ENCODE measurements at places on chromosomes 5 and 9. TPM values are rescaled to one million over a fixed set of nuclear protein-coding genes. Genes with fewer than 3 reads are reported as not detected.
A peak's percentile ranks its signal among the peaks of the same experiment; 100 is the strongest.

The SPZ1 gene
- not detected for total RNA-seq

The KIF4B gene
- 0.07 TPM for total RNA-seq

The RNF183 gene
- total RNA-seq, result not detected

The ITGA1 gene
- 2.8 TPM for total RNA-seq

The ADRA1B gene
- total RNA-seq, result not detected

The GAPT gene
- not detected for total RNA-seq

The GPR150 gene
- total RNA-seq, result not detected

The PDZD2 gene
- total RNA-seq, result 9.9 TPM

The ANGPTL2 gene
- 4.8 TPM for total RNA-seq

The PDGFRB gene
- total RNA-seq, result 3.9 TPM

GRCh38 chr9:112380102-112380824 is at the start of gene HSDL2:
HSDL2 (plus strand) TSS chr9:112380108; CDS start chr9:112380164, 56 bp downstream.
- H3K27ac ChIP-seq, result peak within 1 kb of the TSS; percentile 44
- H3K27me3 ChIP-seq, result no peaks in the 10 kb centered on the region
- H3K4me3 ChIP-seq, result peak within 1 kb of the TSS; percentile 93
- no peaks in the 10 kb centered on the region for H3K36me3 ChIP-seq

- no peaks in the 10 kb centered on the region for H3K27me3 ChIP-seq
- no peaks in the 10 kb centered on the region for H3K36me3 ChIP-seq
- H3K4me1 ChIP-seq, result no peaks in the 10 kb centered on the region
- no peak for DNase-seq
- H3K27ac ChIP-seq, result no peak overlapping the region
Measured at GRCh38 chr5:40405996-40406740, 273.5 kb upstream of the PTGER4 start.

DNA sequence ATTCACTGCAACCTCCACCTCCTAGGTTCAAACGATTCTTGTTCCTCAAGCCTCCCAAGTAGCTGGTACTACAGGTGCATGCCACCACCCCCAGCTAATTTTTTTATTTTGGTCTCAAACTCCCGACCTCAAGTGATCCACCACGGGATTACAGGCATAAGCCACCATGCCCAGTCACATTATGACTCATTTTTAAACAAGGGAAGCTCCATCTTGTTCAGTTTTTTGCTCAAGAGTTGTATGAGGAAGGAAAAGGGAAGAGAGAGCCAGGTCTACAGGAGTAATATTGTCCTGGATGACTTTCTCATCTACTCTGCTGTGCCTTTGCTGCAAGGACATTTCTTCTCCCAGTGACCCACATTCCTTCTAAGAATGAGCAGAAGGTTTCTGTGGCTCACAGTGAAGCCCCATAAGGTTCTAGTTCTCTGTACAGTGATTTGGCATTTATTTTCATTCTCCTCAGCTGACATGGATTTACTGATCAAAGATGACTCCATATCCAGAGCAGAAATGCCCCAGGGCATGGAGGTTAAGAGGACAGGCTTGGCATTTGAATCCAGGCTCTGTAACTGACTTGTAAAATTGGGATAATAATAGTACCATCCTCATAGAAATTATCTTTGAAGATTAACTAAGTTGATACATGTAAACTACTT is 153.5 kb downstream of the CDH6 start:
- H3K4me1 ChIP-seq, result no peaks in the 10 kb centered on the region
- no peak overlapping the region for H3K4me3 ChIP-seq
- no peaks in the 10 kb centered on the region for H3K27me3 ChIP-seq
- peaks cover 4% of the 10 kb centered on the region for H3K36me3 ChIP-seq

GRCh38 chr9:14021871-14022525 is 291.9 kb downstream of the NFIB start:
- no peak overlapping the region for H3K4me3 ChIP-seq
- no peak overlapping the region for H3K27ac ChIP-seq
- H3K27me3 ChIP-seq, result no peaks in the 10 kb centered on the region
- peaks cover under 1% of the 10 kb centered on the region for H3K4me1 ChIP-seq
- DNase-seq, result no peak

GRCh38 chr5:149839761-149840160 is 104.8 kb downstream of the PDE6A start:
- H3K27ac ChIP-seq, result no peak overlapping the region
- no peaks in the 10 kb centered on the region for H3K27me3 ChIP-seq
- H3K4me3 ChIP-seq, result no peak overlapping the region
- H3K4me1 ChIP-seq, result no peaks in the 10 kb centered on the region

DNA sequence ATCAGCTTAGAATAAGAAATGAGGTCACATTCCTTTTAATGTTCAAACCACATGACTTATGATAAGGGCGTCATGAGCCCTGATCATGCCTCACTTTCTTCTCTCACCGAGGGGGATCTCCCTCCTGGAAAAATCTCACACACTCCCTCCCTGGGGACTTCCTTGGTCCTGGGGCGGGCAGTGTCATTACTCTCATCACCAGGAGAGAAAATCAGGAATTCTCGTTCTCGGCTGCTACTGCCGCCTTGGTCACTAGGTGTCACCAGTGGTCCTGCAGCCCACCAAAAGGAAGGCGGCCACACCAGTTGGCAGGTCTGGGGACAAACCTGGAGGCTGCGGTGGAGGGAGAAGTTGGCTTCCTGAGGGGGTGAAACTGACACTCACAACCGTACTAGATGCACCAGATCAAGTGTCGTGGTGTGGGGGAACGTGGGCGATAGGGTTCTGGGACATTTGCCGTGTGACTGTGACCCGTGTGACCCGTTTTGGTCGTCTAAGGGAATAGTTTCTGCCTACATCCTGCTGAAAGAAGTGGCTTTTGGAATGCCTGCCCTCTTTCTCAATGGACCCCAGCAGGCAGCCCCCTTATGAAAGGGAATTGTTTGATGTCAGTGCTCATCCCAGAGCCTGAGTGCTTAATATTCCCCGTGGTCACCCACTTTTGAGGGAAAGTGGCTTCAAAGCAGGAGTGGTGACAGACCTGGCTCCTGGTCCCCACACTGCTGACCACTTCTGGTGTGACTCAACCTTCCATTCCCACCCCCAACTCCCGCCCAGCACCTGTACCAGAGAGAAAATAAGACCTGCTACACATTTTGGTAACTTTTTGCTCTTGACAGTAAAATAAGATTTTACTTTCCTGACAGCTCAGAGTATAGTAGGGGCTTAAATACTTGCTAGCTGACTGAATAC is 63.2 kb downstream of the ACER2 start:
- H3K27ac ChIP-seq, result no peak overlapping the region
- peak overlapping the region; percentile 40 for H3K4me3 ChIP-seq
- H3K4me1 ChIP-seq, result no peaks in the 10 kb centered on the region
- peak; percentile 87 for DNase-seq
- no peaks in the 10 kb centered on the region for H3K27me3 ChIP-seq

GRCh38 chr5:65791712-65792673 is 70.0 kb downstream of the NLN start:
- no peak for DNase-seq
- no peak overlapping the region for H3K4me3 ChIP-seq
- no peaks in the 10 kb centered on the region for H3K27me3 ChIP-seq
- H3K4me1 ChIP-seq, result no peaks in the 10 kb centered on the region
- no peak overlapping the region for H3K27ac ChIP-seq
- peaks cover 58% of the 10 kb centered on the region for H3K36me3 ChIP-seq

DNA sequence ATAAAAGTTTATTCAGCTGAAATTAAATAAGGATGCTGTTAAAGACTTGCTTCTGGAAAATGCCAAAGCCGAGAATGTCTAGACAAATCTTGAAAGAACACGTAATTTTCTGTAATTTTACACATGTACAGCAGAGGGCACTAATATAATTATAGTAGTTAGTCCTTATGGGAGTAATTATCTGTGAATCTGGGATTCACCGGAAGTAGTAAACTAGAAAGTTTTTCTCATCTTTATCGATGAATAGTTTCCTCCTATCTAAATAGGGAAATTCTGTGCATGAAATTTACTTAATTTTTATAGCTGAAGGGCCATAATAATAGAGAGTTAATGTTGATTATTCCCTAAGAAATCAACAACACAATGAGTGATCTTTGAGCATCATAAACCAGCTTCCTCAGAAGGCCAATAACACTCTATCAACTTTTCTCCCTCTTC is 18.4 kb upstream of the CNTLN start:
- no peak overlapping the region for H3K27ac ChIP-seq
- no peaks in the 10 kb centered on the region for H3K4me1 ChIP-seq
- H3K27me3 ChIP-seq, result no peaks in the 10 kb centered on the region

GRCh38 chr9:38439291-38439915 is 15.1 kb upstream of the IGFBPL1 start:
- no peaks in the 10 kb centered on the region for H3K27me3 ChIP-seq
- no peak overlapping the region for H3K4me3 ChIP-seq
- H3K36me3 ChIP-seq, result no peaks in the 10 kb centered on the region
- no peaks in the 10 kb centered on the region for H3K4me1 ChIP-seq
- DNase-seq, result no peak

GRCh38 chr5:142816531-142817430 is 46.6 kb downstream of the ARHGAP26 start:
- no peak for DNase-seq
- H3K36me3 ChIP-seq, result no peaks in the 10 kb centered on the region
- no peaks in the 10 kb centered on the region for H3K27me3 ChIP-seq

GRCh38 chr9:83384214-83384613 is 154.0 kb downstream of the FRMD3 start:
- peaks cover 6% of the 10 kb centered on the region for H3K36me3 ChIP-seq
- no peak for DNase-seq
- no peaks in the 10 kb centered on the region for H3K27me3 ChIP-seq
- H3K27ac ChIP-seq, result no peak overlapping the region
- no peak overlapping the region for H3K4me3 ChIP-seq

DNA sequence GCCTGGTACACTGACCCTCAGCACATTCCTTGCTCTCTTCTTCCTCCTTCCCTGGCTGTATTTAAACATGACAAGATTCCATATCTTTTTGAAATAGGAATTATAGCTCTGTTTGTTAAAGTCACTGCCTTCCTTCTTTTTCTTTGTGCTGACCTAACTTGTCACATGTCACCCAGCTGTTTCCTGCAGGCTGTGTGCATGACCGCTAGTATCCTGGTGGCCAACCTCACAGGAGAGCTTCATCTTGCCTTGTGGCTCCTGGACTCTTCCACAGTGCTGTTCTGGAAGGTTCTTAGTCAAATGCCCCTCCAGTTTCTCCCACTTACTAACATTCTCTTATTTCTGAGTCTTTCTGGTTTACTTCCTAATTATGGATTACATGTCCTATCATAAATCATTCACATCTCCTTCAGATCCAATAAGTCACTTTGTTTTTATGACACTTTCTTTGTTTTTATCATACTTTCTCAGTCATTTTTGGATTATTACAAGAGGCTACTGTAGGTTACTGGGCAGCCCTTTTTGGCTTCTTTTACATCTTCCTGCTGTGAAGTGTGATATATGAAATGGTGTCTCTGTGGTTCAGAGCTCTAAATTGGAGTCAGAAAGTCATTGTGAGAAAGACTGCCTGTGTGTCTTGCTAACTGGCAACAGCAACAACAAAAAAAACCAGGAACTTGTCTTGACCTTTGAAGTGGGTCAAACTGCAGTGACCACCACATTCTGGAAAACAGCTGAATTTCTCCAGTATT is 463.6 kb upstream of the DAP start:
- H3K27me3 ChIP-seq, result no peaks in the 10 kb centered on the region
- H3K36me3 ChIP-seq, result no peaks in the 10 kb centered on the region
- H3K27ac ChIP-seq, result no peak overlapping the region
- no peak for DNase-seq

GRCh38 chr5:99088309-99088708 is 159.5 kb upstream of the CHD1 start:
- H3K27me3 ChIP-seq, result no peaks in the 10 kb centered on the region
- H3K27ac ChIP-seq, result no peak overlapping the region
- H3K4me1 ChIP-seq, result no peaks in the 10 kb centered on the region
- DNase-seq, result no peak

DNA sequence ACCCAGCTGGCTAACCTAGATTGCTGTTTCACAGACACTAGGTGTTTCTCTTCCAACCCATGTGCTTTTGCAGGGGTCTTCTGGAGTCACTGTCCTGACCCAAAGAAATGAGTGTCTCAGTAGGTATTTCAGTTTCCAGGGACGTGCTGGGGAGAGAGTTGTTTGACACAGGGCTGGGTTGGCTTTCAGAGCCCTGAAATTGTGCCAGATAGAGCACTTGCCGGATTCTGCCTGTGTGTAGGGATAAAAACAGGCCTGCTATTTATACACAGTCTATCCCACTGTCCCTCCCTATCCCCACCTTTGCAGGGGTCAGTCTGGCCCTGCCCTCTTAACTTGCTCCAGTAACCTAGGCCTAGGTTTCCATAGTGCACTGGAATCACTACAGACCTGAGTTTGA is 957 bp upstream of the HBEGF start:
- no peaks in the 10 kb centered on the region for H3K4me1 ChIP-seq
- DNase-seq, result no peak
- no peak overlapping the region for H3K27ac ChIP-seq

DNA sequence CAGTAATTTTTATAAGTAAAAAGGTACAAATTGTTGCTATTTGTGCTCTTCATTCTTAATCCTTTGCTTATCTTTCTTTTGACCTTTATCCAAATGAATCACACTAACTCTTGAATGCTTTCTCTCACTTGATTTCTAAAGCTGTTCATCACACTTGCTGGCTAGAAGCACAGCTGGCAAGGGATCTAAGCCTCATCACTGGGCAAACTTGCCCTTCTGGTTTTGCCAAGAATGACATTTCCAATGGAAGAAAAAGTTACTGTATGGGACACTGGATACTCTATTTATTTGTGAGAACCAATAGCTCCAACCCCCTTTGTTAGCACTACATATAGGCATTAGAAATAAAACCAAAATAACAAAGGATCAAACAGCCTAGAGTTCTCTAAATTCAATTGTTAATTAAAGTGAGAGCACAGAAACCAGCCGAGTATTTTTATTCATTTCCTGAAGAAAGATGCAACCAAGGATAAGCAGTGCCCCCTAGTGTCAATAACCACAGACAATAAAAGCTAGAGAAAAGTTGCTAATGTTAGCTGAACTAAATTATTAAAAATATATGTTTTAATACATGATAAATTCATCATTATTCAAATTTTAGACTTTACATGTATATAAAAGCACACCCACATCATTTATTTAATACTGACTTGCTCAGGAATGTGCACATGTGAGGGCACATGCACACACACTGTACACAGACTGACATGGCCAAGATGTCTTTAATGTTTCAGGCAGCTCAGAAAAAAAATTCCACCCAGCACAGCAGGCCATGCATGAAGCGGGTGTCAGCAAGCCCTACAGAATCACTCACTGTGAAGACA is 59.8 kb upstream of the POU5F2 start:
- H3K27ac ChIP-seq, result no peak overlapping the region
- H3K4me3 ChIP-seq, result no peak overlapping the region
- no peaks in the 10 kb centered on the region for H3K4me1 ChIP-seq

DNA sequence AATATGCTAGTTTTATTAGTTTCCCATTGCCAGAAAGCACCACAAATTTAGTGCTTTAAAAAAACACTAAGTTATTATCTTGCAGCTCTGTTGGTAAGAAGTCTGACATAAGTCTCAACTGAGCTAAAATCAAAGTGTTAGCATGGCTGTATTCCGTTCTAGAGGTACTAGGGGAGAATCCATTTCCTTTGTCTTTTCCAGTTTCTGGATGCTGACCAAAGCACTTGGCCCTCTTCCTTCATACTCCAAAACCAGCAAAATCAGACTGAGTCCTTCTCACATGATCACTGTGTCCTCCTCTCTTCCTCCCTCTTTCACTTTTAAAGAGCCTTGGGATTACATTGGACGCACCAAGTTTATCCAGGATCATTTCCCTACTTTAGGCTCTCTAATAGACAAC is 9.5 kb downstream of the CDH18 start:
- H3K36me3 ChIP-seq, result no peaks in the 10 kb centered on the region
- no peak overlapping the region for H3K27ac ChIP-seq
- DNase-seq, result no peak
- H3K27me3 ChIP-seq, result no peaks in the 10 kb centered on the region
- H3K4me1 ChIP-seq, result no peaks in the 10 kb centered on the region
- H3K4me3 ChIP-seq, result no peak overlapping the region

- no peaks in the 10 kb centered on the region for H3K4me1 ChIP-seq
- no peaks in the 10 kb centered on the region for H3K36me3 ChIP-seq
- H3K4me3 ChIP-seq, result no peak overlapping the region
- no peak for DNase-seq
- H3K27me3 ChIP-seq, result no peaks in the 10 kb centered on the region
- H3K27ac ChIP-seq, result no peak overlapping the region
Measured at GRCh38 chr5:38347896-38348295, 89.5 kb downstream of the EGFLAM start.

Data from H9 (cell line).